HT-29 (cell line): ENCODE measurements at places on chromosomes 11 and 22. TPM values are rescaled to one million over a fixed set of nuclear protein-coding genes. Genes with fewer than 3 reads are reported as not detected.

- DNase-seq, result no peak
These were observed 15.3 kb downstream of the IL18BP start for GRCh38 chr11:72013765-72014711.

DNA sequence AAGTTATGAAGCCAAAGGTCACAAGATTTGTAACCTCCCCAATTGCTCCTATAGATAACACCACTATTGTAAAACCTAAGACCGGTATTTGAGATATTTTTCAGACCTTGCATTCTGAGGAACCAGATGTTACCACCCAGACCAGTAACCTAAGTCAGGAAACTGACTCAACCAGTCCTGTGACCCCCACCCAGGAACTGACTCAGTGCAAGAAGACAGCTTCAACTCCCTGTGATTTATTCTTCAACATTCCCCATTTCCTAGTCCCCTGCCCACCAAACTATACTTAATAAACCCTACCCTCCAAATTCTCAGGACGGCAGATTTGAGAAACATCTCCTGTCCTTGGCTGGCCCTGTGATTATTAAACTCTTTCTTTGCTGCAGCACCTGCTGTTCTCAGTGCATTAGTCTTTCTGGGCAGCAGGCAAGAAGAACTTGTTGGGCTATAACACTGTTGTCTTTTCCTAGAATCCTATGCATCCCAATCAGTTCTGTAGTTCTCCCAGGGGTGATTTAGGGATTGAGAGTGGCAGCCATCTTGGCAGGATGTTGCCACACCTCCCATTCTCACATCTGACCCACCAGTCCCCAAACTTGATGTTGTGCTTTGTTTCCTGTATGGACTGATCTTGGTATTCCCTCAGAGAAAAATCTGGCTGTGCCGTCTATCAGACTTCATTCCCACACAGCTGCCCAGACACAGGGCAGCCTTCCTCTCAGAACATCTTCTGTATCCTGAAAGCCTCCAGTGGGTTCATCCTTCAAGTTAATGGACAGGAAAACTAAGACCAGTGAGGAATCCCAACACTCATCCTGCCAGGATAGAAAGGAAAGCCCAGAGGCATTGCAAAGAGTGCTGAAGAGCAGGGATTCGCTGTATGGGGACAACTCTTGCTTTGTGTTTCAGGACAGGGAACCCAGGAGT is 104.0 kb downstream of the PDE2A start:
- DNase-seq, result no peak

- DNase-seq, result no peak
These were observed 113.7 kb downstream of the EFCAB6 start for GRCh38 chr22:43698403-43698802.

- DNase-seq, result peak; percentile 72
These were observed 1.6 kb upstream of the BCR start for GRCh38 chr22:23178512-23179254.

DDX25 gene
- total RNA-seq, result not detected in 2 replicates

RIC8A gene
- 253 and 283 TPM in 2 replicates for total RNA-seq

DNA sequence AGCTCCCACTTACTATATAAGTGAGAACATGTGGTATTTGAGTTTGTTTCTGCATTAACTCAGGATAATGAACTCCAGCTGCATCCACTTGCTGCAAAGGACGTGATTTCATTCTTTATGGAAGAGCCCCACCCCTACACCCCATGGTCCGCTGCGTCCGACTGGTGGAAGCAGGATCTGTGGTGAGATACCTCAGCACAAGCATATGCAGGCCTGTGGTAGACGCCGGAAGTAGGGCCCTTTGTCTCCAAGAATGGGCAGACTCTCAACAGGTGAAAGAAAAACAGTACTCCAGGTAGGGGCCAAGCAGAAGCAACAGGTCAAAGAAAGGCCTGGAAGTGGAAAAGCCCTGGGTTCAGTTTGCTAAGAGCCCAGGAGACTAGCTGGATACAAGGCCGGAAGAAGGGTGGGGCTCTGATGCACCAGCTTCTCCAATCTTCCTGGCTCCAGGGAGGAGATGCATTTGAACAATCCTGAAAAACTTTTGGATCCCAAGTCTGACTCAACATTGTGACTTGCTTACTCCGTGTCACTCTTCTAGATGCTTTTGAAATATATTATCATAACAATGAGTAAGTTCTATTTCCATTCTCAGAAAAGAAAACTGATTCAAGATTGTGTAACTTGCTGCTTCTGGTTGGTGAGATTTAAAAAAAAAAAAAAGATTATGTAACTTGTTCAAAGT is 30.4 kb downstream of the NEAT1 start:
- DNase-seq, result peak; percentile 10

GRCh38 chr11:10021563-10021962 is 272.5 kb downstream of the SBF2 start:
- peak; percentile 6 for DNase-seq

DNA sequence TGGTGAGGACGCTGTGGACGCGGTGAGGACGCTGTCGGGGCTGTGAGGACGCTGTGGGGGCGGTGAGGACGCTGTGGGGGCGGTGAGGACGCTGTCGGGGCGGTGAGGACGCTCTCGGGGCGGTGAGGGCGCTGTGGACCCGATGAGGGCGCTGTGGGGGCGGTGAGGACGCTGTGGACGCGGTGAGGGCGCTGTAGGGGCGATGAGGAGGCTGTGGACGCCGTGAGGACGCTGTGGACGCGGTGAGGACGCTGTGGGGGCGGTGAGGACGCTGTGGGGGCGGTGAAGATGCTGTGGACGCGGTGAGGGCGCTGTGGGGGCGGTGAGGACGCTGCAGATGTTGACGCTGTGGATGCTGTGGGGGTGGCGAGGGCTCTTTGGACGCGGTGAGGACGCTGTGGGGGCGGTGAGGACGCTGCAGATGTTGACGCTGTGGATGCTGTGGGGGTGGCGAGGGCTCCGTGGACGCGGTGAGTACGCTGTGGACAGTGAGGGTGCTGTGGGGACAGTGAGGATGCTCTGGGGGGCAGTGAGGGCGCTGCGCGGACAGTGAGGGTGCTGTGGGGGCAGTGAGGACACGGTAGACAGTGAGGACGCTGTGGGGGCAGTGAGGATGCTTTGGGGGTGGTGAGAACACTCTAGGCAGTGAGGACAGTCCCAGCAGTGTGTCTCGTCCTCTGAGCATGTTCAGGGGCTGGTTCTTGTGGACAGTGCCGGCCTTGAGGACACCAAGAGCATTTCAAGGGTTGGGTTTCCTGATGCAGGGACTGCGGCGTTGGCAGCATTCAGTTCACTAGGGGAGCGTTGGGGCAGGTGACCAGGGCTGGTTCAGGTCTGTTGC is 4.2 kb downstream of the GP1BB start:
- peak; percentile 45 for DNase-seq

CYB5R3 gene
- total RNA-seq, result 80.5 and 87.8 TPM in 2 replicates

- no peak for DNase-seq
These were observed 316.0 kb upstream of the MTNR1B start for GRCh38 chr11:92653454-92653853.

GRCh38 chr22:24059121-24059520 is 48.0 kb downstream of the CABIN1 start:
- no peak for DNase-seq

DNA sequence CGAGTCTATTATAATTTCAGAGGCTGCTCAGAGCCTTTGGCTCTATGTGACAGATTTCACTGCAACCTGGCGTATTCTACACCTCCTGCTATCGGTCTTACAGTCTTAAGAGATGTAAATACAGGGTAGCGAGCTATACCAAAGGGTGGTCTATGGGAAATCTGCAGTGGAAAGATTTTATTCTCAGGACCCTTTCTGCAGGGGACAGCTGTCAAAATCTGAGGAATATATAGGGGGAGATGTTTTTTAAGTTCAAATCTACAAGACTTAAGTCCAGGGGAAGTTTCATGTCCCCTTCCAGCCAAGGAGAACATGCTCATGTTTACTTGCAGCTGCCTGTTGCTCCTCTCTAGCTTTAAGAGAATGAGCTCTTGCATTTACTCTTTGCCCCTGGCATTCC is 62.7 kb downstream of the MICAL2 start:
- DNase-seq, result no peak

EED gene
- total RNA-seq, result 13.8 and 17.4 TPM in 2 replicates

GRCh38 chr22:36377022-36377631 is 10.6 kb downstream of the MYH9 start:
- DNase-seq, result no peak

MUC2 gene
- total RNA-seq, result 6.9 and 9.1 TPM in 2 replicates
